Renal cortex interstitium (tissue), 15 donors: ENCODE measurements at places on chromosomes 3 and 15.

DNA sequence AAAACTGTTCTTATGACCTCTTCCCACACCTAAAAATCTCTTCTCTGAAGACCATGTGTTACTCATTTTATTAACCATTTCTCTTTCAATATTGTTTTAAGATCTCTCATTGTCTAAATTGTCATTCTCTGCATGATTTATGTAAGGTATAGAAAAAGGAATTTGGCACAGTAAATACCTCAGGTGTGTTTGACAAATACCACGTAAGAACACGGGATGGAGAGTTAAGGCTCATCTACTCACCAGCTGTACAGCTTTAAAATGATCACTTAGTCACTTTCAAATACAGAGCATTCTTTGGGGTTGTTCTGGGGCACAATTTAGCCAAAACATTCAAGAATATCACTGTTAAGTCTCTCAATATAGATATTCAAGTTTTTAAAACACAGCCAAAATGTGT is 627.1 kb downstream of the MCTP2 start:
- DNase-seq, result no peak

- DNase-seq, result no peak
Observed at GRCh38 chr15:35256551-35256950, 171.5 kb upstream of the NANOGP8 start.

DNA sequence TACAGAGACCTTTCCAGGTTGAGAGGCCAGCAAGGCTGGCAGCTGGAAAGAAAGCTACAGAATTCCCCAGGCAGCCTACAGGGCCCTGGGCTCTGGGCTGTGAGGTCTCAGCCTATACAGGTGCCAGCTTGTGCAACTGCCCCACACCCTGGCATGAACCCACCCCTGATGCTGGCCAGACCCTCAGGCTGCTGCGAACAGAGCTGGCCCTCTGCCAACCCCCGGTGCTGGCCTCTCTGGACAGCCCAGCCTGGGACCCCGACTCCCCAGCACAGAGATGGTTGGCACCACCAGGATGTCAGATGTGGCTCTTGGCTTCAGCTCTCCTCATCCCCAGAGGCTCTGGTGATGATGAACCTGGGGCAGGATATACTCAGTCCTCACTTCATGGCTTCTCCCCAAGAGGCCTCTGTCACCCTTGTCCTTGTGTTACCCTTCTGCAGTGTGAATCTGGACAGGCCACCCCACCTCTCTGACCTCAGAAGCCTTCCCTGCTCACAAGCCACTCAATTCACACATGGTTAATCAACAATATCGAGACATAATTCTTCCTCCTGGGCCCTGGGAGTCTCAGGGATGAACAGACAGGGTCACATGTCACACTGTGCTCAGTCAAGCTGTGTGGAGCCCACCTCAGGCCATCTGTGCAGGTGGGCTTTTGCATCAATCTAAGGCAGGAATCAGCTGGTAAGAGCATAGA is 11.0 kb upstream of the BFSP2 start:
- DNase-seq, result no peak

- no peak for DNase-seq
Observed at GRCh38 chr3:52043750-52044149, 12.6 kb downstream of the DUSP7 start.

DNA sequence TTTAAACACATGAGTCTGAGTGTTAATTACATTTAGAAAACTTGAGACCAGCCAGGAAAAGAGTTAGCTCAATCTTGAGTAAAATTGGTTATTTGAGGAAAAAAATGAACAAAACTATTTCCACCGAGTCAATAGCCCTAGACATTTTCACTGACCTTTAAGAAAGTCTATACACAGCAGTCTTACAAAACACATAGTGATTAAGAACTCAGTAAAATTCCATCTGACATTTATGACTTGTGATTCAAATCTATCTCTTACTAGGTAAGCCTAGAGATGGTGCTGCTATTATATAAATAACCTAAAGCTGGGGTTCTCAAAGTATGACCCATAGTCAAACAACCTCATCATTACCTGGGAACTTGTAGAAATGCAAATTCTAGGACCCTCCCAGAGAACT is 109.1 kb upstream of the COL8A1 start:
- DNase-seq, result no peak
